NCI-H1092 (cell line): ENCODE measurements at places on chromosomes 3 and 15.

DNA sequence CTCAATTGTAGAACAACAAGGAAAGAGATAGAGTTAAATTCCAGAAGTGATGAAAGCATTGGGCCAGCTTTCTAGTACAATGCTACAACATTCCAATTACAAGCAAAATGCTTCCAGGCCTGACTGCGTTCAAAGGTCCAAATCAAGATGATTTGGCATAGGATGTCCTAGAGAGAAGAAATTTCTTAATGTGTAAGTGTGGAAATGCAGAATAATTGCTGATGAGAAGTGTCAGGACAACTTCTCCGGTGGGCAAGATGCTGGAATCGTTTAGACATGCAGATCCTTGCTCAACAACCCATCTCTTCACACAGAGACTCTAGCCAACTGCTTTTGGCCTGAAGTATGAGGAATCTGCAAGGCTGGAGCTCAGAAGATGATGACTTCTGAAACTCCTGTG lies 71.1 kb upstream of the PDZRN3 start:
- no peak for DNase-seq

GRCh38 chr3:117885011-117885441 lies 1149.6 kb downstream of the IGSF11 start:
- DNase-seq = no peak

DNA sequence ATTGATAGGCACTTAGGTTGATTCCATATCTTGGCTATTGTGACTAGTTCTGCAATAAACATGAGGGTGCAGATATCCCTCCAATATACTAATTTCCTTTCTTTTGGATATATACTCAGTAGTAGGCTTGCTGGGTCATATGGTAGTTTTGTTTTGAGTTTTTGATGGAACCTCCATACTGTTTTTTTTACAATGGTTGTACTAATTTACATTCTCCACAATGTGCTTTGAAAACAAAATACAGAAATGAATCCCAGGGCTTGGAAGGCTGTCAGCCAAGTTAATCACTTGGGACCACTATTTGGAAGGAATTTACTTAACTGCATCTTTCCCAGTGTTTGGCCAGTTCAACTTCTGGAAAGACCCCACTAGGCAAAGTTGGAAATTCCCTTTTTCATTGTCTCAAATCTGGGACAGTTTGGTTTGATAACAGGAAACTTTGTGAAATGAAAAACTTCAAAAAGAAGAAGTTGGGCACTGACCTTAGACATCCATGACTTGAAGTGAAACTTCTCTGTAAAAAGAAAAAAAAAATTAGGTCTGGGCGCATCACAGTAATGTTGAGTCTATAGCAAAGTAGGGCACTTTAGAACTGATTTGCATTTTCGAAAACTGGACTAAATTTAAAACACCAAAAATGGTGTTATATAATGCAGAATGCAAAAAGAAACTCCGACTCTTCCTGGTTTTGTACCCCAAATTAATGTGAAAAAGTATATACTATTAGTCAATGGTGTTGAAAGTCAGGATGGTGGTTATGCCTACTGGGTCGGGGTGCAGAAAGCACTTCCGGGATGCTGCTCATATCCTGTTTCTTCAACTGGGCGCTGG lies 6.0 kb downstream of the CTSH start:
- DNase-seq = no peak

DNA sequence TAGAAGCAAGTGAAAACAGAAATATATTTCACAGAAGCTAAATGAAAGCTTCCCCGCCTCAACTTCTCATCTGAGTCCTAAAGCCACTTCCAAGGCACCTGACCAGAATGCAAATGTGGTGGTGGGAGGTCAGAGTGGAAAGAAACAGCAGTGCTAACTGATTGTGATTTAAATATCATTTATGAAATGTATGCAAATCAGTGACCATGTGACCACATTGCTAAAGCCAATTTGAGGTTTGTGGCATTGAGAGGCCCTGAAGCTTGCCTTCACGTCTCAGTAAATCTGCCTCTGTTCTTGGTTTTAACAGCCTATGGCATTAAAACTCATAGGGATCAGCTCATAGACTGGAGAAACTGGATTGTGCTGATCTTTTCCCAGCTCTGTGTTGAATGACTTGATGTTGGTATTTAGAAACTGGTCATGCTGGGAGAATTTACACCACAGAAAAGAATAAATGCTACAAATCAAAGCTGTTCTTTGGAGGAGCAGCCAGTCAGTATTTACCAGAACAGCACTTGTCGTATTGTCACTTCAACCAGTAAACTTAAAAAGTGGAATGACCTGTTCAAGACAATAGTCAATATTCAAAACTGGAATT lies 481.4 kb upstream of the ALCAM start:
- no peak for DNase-seq

- DNase-seq = no peak
Measured at GRCh38 chr3:128369121-128369703, 97.5 kb downstream of the DNAJB8 start.

GRCh38 chr3:128572644-128573105 lies 77.9 kb downstream of the RPN1 start:
- DNase-seq = no peak

DNA sequence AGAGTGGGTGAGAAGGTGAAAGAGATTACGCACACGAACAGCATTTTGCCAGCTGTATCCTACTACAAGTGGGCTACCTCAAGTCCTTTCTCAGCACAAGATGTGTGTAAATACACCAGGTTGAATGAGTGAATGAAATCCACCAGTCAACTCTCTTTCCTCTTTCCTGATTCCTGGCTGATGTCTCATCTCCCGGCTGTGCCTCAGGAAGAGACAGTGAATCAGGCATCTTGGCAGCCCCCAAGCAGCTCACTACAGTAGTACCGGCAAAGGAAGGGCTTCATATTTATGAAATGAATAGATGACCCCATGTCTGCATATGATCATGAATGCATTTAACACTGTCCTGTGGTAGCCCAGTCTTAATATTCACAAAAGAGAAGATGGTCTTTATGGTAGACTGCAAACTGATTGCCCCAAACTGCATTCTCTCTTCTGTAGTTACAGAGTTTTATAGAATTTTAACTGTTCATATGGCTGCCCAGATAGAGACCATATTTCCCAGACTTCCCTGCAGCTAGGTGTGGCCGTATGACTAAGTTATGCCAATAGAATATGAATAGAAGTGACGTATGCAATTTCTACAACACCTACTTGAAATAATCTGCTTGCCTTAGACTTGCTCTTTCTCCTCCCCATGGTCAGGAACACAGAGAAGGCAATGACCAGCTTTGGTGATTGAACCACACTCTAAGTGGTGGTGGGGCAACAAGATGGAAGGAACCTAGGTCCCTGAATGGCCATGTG lies 22.7 kb downstream of the MGLL start:
- DNase-seq = no peak

- DNase-seq = no peak
Measured at GRCh38 chr3:21542656-21543379, 208.2 kb downstream of the ZNF385D start.

GRCh38 chr3:186825294-186825821 lies 17.2 kb upstream of the ADIPOQ start:
- DNase-seq = no peak

GRCh38 chr15:31392761-31393401 lies 66.2 kb downstream of the KLF13 start:
- DNase-seq = no peak

- no peak for DNase-seq
Measured at GRCh38 chr3:187804120-187804744, 59.0 kb upstream of the BCL6 start.

DNA sequence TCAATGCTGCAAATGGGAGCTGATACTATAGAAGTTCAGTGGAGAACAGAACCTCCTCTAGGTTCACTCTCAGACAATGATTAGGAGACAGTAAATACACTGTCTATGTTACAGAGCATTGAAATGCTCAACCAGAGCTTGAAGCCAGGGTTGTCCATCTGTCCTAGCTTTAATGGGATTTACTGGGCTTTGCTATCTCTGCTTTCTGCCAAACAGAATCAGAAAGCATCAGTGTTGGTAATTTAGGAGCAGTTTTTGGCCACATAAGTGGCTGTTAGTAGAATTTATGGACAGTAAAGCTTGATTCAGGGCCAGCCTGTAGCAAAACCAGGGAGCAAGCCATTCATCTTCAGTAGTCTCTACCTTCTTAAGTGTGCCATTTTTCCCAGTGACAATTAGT lies 396.3 kb downstream of the LSAMP start:
- DNase-seq = no peak

DNA sequence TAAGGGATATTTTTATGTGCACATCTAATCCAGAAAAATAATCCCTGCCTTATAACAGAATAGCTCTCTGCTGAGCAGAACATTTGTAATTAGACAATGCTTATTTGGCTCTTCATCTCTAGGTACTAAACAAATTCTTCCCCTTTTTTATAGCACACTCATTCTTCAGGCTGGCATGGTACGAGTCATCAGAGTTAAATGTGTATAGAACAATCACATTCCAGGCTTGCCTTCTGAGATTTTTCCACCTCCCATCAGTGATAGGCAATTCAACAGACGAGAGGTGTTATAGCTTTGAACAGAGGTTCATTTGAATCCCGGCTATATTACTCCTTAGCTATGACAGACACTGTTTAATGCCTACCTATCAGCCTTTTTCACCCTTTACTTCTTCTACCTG lies 21.4 kb upstream of the SPPL2A start:
- DNase-seq = no peak

DNA sequence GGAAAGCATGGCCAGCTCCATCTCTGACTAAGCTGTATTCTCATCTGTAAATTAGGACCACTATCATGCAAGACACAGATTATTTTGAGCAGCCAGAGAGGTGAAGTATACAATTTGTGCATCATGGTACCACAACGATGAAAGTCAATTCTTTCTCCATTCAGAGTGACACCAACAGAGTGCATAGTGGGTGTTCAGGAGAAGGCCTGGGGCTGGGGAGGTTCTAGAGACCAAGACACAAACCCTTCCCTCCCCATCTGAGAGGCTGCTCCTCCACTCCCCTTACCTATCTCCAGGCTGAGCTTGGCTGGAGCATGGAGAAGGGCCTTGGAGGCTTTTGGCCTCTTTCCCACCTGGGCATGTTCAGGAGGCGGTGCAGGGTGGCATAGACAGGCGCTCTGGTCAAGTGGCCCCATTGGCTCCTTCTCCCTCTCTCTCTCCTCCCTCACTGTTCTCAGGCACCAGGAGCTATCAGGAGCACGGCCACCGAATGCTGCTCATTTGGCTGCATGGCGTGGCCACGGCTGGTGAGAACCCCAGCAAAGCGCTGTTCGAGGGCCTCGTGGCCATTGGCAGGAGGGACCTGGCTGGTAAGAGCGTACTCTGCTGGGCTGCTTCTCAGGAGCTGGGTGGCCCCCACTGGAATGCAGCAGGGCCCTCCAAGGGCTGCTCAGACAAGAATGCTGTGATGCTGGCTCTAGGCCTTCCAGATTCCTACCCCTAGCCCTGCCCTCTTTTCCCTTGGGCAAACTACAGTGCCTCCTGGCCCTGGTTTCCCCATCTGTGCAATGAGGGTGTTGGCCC lies 37.9 kb downstream of the ANKDD1A start:
- DNase-seq = no peak

DNA sequence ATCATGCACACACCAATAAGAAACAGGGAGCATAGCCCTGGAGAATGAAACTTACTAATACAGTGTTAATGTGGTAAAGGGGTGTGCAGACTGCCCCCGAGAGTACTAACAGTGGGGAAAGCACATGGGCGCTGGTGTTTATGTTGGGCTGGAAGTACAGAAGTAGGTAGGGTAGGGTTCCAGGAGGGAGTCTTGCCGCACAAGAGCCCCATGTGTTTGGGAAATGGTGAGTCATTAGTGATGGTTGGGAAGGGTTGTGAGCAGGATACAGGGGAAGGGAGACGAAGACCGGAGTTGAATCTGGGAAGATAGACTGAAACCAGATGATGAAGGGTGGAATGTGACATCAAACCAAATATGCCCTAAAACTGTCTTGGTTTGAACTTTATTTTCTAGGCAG lies 117.1 kb downstream of the THSD4 start:
- DNase-seq = no peak

DNA sequence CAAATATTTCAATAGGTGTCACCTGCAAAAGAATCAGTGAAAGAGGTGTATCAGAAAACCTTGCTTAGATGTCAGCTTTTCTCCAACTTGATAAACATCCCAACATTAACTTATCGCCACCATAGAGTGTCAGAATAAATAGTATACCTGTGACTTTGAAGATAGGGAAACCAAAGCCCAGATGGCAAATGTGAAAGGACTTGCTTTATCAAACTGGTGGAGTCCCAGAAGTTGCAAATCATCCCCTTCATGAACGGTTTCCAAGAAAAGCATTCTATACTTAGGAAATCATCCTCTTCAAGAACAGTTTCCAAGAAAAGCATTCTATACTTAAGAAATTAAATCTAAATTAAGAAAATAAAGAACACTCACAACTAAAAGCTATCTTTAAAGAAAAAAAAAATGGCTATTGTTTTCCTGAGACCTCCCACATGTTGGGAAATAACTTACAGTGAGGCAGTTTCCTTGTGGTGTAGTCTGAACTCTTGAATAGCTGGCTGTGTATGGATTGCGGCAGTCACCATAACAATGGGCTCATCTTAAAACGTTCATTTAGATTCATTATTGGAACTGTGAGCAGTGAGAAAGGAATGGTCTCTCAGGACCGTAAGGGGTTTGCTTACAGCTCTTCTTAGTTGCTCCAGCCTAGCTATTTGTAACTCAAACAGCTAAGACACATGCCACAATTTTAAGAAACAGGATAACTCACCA lies 56.5 kb downstream of the GHSR start:
- no peak for DNase-seq

DNA sequence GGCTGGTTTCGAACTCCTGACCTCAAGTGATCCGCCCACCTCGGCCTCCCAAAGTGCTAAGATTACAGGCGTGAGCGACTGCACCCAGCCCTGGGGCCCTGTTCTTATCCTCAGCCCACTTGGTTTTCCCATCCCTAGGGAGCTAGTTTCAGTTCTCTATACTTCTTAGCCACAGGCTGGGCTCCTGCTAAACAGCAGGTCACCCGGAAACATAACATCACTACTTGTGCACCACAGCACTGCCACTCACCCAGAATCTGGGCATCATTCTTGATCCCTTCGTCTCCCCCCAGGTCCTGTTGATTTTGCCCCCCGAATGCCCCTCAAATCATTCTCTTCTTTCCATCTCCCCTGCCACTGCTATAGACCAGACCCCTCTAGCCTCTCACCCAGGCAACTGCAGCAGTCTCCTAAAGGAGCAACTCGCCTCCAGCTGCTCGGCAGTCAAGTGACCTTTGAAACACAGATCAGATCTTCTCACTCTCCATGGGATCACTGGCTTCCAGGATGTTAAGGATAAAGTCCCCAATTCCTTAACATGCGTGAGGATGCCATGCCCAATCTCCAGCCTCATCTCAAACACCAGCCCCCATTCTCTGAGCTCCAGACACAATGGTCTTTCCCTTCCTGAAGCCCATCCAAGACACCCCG lies 5.6 kb upstream of the AP3S2 start:
- DNase-seq = no peak

- DNase-seq = no peak
Measured at GRCh38 chr3:11610044-11610671, 33.6 kb downstream of the VGLL4 start.

- DNase-seq = no peak
Measured at GRCh38 chr3:64104006-64104405, 80.7 kb upstream of the PSMD6 start.

DNA sequence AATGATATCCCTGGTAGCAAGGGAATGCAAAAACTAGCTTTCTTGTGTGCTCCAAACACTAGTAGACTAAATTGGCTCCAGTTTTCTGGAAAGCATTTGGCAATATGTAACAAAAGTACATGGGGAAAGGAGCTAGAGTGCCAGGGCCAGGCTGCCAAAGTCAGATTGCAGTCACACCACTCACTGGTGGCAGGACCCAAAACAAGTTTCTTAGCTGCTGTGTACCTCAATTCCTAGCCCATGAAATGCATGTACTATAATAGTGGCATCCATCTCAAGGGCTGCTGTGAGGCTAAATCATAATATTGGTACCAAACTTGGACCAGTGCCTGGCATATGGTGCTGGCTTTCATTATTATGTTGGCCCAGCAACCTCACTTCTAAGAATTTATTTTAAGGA lies 49.3 kb downstream of the CLDN18 start:
- DNase-seq = no peak
